ENCODE measurements at places on chromosomes 5 and 9. TPM values are rescaled to one million over a fixed set of nuclear protein-coding genes. Genes with fewer than 3 reads are reported as not detected.

DNA sequence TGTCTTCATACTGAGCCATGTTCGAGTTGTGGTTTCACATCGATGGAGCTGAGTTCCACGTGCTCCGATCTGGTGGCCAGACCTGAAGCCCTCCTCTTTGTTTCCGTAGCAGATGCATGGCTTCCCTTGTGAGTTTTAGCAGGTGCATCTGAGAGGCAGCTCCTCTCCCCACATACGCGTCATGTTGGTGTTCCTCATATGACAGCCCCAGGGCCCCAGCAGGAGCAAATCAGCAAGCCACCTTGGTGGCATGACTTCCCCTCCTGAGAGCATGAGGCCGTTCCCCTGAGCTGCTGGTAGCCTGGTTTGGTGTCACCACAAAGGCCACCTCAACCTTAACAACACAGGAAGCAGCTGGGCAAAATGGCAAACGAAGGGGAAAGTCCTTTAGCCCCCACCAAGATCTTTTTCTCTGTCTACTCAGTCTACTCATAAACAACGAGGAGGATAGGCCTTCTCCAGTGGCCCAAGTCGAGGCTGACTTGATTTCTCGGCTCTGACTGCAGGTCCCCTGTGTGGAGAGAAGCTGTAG, 5.9 kb downstream of the CYFIP2 start:
- peak; percentile 45 for DNase-seq
- H3K4me3 ChIP-seq, result no peak overlapping the region

DNA sequence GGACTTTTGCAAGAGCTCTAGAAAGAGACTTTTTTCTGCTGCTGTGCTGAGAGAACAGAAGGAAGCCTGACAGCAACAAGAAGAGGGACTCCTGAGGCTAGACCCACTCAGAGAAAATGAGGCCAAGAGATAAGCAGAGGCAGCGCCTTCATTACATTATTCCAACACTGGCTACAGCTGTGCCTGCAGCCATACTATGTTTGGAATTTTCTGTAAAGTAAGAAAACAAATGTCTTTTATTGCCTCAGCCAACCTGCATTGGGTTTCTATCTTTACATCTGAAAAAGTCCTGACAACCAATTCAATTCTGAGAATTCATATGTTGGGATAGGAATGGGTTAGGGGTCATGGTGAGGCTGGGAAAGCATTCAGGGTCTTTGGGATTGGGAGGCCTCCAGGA, 33.7 kb downstream of the FAT2 start:
- DNase-seq, result no peak
- H3K4me3 ChIP-seq, result no peak overlapping the region
- no peak overlapping the region for H3K27ac ChIP-seq
- no peaks in the 10 kb centered on the region for H3K36me3 ChIP-seq
- H3K27me3 ChIP-seq, result no peaks in the 10 kb centered on the region
- no peaks in the 10 kb centered on the region for H3K4me1 ChIP-seq

DNA sequence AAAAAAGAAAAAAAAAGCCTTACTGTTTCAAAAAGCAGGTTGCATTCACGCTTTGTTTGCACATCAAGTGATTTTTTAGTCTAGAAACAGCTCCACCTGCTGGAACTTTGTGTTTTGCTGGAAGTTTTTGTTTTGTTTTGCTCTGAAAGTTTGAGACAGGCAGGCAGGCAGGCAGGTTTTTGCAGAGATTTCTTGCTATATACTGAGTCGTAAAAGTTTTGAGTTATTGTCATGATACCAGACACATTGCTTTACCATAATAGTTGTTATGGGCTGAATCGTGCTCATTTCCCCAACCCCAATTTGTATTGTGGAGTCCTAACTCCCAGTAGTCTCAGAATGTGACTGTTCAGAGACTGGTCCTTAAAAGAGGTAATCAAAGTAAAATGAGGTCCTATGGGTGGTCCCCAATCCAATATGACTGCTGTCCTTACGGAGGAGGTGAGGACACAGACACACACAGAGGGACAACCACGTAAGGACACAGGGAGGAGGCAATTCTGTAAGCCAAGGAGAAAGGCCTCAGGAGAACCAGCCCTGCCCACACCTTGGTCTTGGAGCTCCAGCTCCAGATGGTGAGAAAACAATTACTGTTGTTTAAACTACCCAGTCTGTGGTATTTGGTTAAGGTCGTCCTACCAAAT, 20.9 kb downstream of the OR2Y1 start:
- H3K4me3 ChIP-seq, result no peak overlapping the region
- no peak for DNase-seq
- no peaks in the 10 kb centered on the region for H3K4me1 ChIP-seq
- H3K36me3 ChIP-seq, result no peaks in the 10 kb centered on the region
- H3K27ac ChIP-seq, result no peak overlapping the region

GRCh38 chr9:129838707-129839259, 3.5 kb downstream of the USP20 start:
- no peak for DNase-seq
- no peaks in the 10 kb centered on the region for H3K27me3 ChIP-seq
- H3K27ac ChIP-seq, result no peak overlapping the region
- no peaks in the 10 kb centered on the region for H3K36me3 ChIP-seq

- no peaks in the 10 kb centered on the region for H3K36me3 ChIP-seq
- no peak overlapping the region for H3K27ac ChIP-seq
- H3K27me3 ChIP-seq, result no peaks in the 10 kb centered on the region
Observed at GRCh38 chr5:372996-373709, 51.6 kb downstream of the AHRR start.

- no peak overlapping the region for H3K4me3 ChIP-seq
- no peaks in the 10 kb centered on the region for H3K4me1 ChIP-seq
- no peak for DNase-seq
- H3K36me3 ChIP-seq, result no peaks in the 10 kb centered on the region
- H3K27me3 ChIP-seq, result no peaks in the 10 kb centered on the region
Observed at GRCh38 chr9:111016426-111017045, 21.7 kb downstream of the LPAR1 start.

SPATA6L gene
- total RNA-seq, result 22.5 TPM

GCNT1 gene
- 7.9 TPM for total RNA-seq

Data from breast epithelium (tissue), 4 donors.